ENCODE measurements at places on chromosomes 2 and 18.

GRCh38 chr18:49681387-49681786 lies 119.5 kb downstream of the LIPG start:
- no peak for DNase-seq

DNA sequence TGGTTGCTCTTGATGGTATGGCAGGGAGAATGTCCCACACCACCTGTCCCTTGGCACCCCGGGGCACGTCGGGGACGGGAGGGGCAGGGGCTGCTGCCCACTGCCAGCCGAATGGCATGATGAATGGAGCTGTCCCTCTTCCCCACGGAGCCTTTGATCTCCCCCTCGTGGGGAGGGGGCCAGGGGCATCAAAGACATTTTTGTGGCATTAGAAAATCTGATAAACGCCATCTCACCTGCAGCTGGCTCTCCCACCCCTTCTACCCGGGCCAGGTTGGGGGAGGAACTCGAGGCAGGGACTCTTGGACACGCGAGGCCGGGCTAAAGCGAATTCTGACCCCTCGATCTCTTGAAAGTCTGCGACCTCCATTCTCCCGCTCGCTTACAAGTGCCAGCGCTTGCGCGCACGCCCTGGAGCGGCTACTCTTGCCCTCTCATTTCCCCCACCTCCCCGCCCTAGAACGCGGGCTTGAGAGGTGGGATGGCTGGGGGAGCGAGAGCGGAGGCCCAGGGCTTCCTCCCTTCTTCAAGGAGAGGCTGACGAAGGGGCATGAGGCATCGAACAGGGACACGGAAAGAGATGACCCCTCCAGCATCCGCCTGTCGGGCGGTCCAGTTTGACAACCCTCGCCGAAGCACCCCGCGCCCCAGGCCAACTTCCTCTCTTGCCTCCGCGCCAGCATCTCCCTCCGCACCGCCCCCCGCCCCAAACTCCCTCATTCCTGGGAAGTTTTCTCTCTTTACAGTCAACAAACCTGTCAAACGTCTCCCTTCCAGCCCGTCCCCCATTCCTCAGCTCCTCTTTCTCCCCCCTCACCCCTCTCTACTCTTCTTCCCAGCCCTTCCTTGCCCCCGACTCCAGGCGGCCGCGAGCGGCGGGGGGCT lies 692 bp upstream of the WNT6 start:
- DNase-seq, result no peak

GRCh38 chr2:64797881-64798575 lies 144.3 kb upstream of the SERTAD2 start:
- DNase-seq, result no peak

DNA sequence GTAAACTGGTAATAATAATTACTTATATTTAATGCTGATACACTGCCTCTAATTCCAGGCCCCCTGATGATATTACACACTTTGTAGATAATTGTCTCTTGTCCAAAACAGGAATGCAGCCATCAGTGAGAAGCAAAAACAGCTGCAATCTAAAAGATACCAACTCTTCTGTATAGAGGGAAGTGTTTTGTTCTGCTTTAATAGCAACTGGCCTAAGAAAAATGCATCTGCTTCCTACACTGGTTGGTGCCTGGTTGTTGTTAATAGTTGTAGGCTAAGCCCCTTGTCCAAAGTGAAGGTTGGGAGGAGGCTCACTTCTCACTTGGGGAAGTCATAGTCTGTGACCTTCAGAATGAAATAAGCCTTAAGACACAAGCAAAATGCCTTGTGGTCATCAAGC lies 332.0 kb downstream of the ZNF521 start:
- DNase-seq, result no peak

- DNase-seq, result no peak
Observed at GRCh38 chr2:43800894-43801293, 27.1 kb downstream of the DYNC2LI1 start.

DNA sequence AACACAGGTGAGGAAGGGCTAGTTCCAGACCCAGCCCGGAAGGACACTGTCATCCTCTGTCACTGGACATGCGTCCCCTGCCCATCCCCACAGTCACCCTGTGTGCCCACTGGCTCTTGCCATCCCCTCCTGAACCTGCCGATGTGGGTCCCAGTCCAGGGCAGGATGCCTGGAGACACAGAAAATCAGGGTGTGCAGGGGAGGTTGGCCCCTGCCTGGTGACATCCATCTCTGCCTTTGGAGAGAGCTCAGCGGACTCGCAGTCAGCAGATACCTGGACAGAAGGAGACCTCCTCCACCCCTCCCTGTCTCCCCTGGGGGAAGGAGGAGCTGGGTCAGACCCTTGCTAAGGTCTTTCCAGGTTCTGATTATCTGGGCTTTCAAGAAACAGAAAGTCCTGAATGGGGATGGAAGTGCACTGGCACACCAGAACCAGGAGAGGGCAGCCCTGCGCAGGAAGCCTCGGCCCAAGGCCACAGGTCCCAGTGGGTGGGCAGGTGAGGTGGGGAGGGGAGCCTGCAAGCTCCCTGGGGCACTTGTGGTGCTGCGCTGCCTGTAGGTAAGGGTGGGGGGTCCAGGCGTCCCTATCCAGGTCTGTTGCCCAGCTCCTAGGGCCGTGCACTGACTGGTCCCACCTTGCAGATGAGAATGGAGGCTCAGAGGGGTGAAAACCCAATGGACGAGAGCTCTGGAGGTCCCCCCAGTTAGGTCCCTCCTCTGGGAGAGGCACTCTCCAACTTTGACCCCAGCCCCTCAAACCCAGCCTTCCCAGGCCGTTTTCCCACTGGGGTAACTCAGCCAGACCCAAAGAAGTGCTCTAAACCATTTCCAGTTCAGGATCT lies 9.7 kb upstream of the OTOS start:
- no peak for DNase-seq

GRCh38 chr2:257429-257828 lies 6.4 kb downstream of the SH3YL1 start:
- no peak for DNase-seq

- no peak for DNase-seq
Observed at GRCh38 chr2:235011929-235012631, 60.3 kb downstream of the SH3BP4 start.
